Uterus (tissue), 4 donors: ENCODE measurements at places on chromosomes 1 and 21.

DNA sequence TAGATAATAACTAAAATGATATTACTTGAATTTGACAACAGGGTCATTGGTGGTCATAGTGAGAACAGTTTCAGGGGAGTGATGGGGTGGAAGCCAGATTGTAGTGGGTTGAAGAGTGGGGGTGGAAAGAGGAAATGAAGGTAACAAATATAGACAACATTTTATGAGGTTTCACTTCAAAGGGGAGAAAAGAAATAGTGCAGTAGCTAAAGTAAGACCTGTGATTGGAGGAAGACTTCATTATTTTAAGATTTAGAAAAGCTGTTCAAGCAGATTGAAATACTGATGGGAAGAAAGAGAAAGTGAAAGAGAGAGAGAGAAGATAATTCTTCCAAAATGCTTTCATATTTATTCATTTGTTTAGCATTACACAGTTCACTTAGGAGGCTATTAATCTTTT is 52.0 kb upstream of the KCNA3 start:
- no peak for DNase-seq
- no peak overlapping the region for H3K27ac ChIP-seq
- H3K4me3 ChIP-seq: no peak overlapping the region
- H3K27me3 ChIP-seq: no peaks in the 10 kb centered on the region
- no peaks in the 10 kb centered on the region for H3K36me3 ChIP-seq

DNA sequence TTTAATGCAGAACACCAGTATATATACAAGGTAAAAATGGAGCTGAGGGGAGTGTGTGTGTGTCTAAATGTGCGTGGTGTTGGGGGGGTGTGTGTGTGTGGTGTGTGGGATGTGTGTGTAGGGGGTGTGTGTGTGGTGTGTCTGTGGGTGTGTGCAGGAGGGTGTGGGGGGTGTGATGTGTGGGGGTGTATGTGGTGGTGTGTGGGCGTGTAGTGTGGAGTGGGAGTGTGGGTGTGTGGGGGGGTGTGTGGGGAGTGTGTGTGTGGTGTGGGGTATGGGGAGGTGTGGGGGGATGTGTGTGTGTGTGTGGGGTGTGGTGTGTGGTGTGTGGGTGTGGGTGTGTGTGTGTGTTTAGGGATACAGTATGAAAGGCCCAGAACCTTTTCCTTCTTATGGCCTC is 202.3 kb upstream of the CACYBP start:
- no peak for DNase-seq
- H3K36me3 ChIP-seq: no peaks in the 10 kb centered on the region
- no peak overlapping the region for H3K4me3 ChIP-seq
- no peaks in the 10 kb centered on the region for H3K27me3 ChIP-seq
- H3K27ac ChIP-seq: no peak overlapping the region

- H3K36me3 ChIP-seq: no peaks in the 10 kb centered on the region
- H3K27me3 ChIP-seq: no peaks in the 10 kb centered on the region
- H3K4me1 ChIP-seq: no peaks in the 10 kb centered on the region
- no peak within 1 kb of the TSS for H3K27ac ChIP-seq
Measured at GRCh38 chr1:111227434-111227833, at the start of gene CHI3L2. CHI3L2 (plus strand) TSS chr1:111227713; CDS start chr1:111227730, 17 bp downstream.

DNA sequence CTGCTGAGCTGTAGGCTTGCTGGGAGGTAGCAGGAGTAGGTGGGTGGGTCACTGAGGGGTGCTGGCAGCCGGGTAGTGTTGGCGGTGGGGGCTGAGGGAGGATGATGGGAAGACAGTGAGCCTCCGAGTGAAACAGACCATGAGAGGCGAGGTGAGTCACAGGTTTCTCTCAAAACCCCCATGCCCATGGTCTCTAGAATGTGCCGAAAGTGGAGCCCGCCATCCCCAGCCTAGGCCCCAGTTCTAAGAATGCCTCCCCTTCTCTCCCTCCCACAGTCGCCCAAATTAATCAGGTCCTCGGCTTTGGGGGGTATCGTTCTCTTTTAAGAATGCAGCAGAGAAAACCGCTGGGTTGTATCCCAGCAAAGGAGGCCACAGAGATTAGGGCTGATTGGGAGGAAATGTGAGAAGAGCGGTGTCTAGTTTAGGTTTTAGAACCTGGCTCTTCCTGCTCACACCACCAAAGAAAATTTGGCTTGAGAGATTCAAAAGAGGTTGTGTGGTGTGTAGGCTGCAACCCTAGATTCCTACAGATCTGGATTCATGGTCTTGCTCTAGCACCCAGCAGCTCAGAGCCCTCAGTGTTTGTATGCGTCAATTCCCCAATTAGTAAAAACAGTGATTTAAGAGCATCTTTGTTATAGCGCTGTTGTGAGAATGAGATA is 27.7 kb upstream of the IL19 start:
- no peak for DNase-seq
- no peaks in the 10 kb centered on the region for H3K4me1 ChIP-seq
- H3K4me3 ChIP-seq: no peak overlapping the region
- H3K27me3 ChIP-seq: no peaks in the 10 kb centered on the region
